ENCODE measurements at places on chromosomes 4 and X.

- DNase-seq, result no peak
These were observed 213.1 kb upstream of the MID1 start for GRCh38 chrX:10833299-10834169.

GRCh38 chr4:174152717-174153466 is 130.6 kb downstream of the FBXO8 start:
- no peak for DNase-seq

- no peak for DNase-seq
These were observed 21.5 kb upstream of the H2AZ1 start for GRCh38 chr4:99971453-99972111.

DNA sequence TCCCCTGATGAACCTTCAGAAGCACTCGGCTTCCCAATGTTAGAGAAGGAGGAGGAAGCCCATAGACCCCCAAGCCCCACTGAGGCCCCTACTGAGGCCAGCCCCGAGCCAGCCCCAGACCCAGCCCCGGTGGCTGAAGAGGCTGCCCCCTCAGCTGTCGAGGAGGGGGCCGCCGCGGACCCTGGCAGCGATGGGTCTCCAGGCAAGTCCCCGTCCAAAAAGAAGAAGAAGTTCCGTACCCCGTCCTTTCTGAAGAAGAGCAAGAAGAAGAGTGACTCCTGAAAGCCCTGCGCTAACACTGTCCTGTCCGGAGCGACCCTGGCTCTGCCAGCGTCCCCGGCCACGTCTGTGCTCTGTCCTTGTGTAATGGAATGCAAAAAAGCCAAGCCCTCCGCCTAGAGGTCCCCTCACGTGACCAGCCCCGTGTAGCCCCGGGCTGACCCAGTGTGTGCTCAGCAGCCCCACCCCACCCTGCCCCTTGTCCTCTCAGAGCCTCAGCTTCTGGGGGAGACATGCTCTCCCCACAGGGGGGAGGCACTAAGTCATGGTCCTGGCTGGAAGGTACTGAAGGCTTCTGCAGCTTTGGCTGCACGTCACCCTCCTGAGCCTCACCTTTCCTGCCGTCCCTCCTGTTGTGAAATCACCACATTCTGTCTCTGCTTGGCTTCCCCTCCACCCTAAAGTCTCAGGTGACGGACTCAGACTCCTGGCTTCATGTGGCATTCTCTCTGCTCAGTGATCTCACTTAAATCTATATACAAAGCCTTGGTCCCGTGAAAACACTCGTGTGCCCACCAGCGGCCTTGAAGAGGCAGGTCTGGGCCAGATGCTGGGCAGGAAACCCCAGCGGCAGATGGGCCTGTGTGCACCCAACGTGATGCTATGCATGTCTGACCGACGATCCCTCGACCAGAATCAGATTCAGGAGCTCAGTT is 34.7 kb downstream of the NOP14 start:
- DNase-seq, result no peak

DNA sequence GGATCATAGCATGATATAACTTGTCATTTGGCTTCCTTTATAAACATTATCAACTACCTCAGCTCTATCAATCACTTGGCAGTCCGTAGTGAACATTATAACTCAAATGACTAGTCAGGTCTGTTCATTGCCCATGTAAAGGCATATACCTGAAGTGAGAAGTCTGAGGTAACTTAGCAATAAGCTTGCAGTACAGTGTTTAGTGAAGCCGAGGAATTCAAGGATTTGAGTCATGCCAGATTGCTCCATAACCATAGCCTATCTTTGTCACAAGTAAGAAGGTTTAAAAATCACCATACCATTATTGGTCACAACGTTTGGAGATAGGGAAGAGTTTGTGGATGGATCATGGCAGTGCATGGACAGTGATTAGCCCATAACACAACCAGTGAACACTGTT is 41.6 kb downstream of the AR start:
- no peak for DNase-seq

DNA sequence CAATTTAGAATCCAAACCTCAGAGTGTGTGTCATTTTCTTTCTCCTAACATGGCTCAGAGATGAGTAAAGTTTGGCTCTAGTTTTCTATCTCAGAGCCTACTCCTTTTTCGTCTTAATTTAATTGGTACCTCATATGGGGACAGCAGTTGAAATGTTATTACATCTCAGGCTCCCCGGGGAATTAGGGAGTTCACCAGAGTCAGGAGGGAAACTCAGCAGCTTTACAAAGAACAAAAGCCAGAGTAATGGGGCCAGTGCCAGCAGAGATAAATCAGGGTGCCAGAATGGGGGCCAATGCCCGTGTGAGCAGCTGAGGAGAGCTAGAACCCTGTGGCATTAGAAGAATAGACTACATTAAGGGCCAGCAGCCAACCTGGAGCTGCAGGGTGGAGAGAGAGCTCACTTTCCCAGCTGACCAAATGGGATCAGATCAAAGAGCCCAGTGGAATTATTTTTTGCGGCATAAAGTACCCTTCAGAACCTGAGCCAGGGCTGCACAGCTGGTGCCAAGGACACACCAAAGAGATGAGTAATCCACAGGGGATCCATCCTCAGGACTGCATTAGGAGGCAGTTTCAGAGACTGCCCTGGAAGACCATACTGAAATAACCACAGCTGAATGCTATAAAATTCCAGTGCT is 207.1 kb upstream of the DKK2 start:
- no peak for DNase-seq

DNA sequence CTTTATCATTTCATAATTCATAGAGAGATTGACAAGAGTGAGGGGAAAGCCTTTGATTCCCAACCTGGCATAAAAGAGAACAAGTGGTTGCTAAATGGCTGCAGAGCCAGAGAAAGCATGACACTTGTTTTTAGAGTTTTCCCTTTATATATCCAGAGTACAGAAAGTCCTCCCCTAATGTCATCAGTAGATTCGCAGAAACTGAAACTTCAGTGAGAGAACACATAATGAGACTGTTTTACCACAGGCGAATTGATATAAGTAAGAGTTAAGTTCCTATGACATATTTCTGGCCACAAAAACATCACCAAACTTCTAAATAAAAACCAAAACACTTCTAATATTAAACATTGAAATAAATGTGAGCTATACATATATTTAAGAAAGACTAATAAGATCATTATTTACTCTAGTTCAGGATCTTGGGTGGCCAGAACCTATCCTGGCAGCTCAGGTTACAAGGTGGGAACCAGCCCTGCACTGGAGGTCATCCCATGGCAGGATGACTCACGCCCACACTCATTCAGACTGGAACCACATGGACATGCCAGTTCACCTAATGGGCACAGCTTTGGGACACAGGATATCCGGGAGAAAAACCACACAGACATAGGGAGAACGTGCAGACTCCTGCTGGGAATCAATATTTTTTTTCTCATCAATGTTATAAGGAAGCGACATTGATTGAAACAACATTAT is 35.5 kb downstream of the NWD2 start:
- no peak for DNase-seq

DNA sequence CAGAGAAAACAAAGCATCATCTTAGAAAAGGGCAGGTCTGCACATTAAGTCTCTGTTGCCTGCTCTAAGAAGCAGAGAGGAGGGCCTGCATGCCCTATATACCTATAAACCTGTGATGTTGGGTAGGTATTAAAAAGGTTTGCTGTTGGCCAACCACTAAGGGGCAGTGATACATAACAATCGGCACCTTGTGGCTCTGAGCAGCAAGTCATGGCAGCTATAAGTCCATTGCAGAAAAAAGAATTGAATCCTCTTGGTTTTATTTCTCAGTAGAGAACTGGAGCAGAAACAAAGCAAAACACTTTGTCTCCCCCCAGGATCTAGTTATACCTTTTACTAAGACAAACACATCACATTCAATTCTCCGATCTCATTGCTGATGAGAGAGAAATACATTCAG is 1364.4 kb downstream of the STIM2 start:
- DNase-seq, result no peak

GRCh38 chr4:21948347-21949072 is at the start of gene KCNIP4:
Gene KCNIP4, minus strand, starts transcription at chr4:21948772.
- DNase-seq, result no peak

DNA sequence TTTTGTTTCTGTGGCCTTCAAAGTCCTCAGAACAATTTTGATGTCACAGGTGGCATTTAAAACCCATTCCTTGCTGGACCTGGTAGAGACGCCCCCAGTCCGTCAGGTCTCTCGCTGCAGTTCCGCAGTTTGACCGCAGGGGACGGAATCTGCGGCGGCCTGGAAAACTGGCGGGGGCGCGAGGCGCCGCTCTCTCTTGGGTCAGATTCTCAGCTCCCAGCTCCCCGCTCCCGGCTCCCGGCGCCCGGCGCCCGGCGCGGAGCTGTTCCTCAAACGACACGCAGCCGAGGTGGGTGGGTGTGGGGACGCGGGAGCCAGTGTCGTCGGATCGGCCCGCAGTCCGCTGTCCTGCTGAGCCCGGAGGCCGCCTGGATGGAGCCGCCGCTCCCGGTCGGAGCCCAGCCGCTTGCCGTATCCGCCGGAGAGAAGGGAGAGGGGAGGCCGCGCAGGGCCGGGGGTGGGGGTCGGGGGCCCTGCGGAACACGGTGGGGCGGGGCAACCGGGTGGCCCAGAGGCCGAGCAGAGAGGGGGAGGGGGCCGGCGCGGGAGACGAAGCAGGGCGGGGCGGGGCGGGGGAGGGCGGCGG is at the start of gene OCRL:
Gene OCRL (plus strand): TSS at position 192 of the 586 bp plus-strand sequence. CDS start 181 bp downstream, at position 373.
- DNase-seq, result peak; percentile 40

DNA sequence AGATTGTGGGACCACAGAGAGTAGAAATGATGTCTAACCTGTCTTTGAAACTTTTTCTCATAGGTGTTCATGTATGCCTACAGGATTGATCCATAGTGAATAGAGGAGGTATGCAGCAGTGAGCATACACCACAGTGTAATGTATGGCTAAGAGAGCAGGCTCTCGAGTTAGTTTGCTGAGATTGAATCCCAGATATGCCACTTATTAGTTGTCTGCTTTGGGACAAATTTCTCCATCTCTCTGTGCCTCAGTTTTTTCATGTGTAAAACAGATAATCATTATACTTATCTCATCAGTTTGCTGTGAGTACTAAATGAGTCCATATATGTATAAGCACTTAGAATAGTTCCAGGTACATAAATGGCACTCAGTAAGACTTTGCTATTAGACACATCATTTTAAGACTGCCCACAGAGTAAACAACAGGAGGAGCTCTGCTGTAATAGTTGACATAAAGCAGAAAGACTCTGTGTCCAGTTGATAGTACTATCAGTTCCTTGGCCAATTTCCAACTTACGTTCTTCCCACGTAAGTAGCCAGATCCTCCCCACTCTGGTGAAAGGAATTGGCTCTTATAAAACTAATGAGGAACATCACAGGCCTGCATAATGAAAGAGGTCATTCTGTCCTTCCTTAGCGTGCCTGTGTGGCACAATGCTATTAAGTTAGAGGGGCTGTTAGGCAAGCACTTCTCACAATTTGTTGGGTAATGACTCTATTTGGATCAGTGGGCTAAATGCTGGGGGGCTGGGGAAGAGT is 20.7 kb upstream of the RNF150 start:
- no peak for DNase-seq

GRCh38 chrX:98480606-98481005 is 1596.9 kb downstream of the RPA4 start:
- no peak for DNase-seq

- no peak for DNase-seq
These were observed 8.9 kb downstream of the HSD17B13 start for GRCh38 chr4:87313756-87314155.

GRCh38 chr4:39631700-39632079 is 7.0 kb downstream of the SMIM14 start:
- no peak for DNase-seq

DNA sequence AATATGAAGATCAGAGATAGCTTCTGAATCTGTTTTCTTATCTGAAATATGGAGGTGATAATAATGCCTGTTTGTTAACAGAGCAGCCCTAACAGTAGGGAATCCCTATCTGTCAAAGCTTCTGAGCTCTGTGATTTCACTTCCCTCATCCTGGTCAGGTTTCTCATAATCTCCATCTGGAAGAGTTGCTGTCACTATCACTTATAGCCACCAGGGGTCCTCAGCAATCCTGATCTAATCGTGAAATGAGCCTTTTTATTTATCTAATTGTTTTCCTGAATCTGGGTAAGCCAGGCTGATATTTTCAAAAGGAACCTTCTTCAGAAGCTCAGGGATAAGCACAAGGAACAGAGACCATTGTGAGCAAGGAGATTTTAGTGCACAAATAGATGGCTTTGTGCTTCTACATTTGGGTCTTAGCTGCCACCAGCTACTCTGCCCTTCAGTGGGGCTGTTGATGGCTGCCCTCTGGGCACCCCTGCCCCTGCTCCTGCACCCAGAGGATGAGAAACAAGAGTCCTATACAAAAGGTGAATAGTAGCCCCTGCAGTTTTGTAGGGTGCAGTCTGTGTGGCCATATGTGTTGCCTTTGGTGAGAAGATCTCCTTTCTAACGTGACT is 196.4 kb upstream of the RADX start:
- DNase-seq, result no peak

DNA sequence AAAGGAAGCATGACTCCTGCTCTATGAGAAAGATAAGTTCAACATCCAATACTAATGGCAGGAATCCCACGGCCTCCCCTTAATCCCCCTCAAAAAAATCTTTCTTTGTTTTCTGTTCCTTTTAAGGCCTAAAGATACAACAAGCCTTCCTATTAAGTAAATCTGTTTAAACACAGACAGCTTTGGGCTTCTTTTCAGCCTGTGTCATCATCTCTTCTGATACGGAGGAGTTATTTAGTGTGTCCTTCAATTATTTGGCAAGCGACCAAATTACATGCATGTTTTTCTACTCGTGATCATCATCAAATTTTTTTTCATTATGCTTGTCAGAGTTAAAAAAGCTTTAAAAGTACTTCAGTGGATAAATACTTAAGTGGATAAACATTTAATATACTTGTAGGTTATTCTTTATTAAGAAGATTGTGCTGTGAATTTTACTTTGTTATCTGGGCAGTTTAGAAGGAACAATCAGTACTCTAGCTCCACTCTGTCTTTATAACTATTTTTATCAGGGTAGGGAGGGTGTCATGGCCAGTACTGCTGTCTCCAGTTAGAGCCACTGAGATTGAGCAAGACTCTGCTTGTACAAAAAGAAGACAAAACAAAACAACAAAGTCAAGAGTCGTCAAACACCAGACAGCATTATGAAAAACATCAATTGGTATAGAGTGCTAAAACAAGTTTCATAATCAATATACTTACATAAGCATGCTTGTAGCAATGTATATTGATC is 210.7 kb downstream of the PRR32 start:
- DNase-seq, result no peak

All from NCI-H1694 (cell line).